ENCODE measurements at places on chromosomes 12 and 14.

DNA sequence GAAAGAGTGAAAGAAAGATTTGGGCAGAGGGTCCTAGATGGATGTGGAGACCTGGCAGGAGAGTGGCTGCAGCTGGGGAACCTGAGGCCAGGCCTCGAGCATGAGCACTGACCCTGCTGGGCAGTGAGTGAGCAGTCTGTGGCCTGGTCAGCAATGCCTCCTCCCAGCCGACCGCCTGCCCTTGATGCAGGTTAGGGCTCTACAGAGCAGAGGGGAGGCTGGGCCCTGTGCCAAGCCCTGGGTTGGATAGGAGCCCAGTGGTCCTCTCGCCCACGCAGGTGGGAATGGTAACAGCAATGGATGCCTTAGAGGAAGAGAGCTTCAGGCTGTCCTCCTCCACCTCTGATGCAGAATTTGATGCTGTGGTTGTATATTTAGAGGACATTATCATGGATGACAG, 59.8 kb downstream of the RAB35 start:
- no peak for DNase-seq

DNA sequence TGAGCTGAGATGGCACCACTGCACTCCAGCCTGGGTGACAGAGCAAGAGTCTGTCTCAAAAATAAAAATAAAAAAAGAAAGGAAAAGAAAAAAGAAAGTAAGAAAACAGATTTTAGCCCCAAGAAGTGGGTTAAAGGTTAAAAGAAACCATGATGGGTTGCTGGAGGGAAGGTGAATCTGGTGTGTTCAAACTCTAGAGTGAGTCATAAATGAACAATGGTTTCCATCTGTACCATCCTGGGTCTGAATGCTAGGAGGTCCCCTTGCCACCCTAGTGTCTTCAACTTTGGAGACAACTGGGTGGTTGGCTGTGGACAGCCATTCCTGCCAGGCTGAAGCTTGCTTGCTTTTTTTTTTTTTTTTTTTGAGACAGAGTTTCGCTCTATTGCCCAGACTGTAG, 1.6 kb upstream of the RPS26 start:
- no peak for DNase-seq

GRCh38 chr14:89336338-89336737, 80.7 kb downstream of the FOXN3 start:
- no peak for DNase-seq

DNA sequence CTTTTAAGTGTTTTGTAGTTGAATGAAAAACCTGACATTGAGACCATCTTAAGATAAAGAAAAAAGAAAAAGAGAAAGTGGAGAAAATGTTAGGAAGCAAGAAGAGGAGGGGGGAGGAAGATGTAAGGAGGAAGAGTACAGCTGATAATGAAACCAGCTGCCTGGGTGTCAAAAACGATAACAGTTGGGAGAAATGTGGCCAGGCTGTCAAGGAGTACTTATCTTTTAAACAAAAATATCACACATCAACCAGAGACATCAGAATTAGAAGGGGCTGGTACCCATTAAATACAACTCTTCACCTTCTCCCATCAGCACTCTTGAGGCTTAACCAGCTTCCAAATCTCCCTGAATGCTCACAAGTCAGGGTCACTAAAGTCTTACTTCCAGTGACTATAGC, 4.5 kb downstream of the SLC11A2 start:
- no peak for DNase-seq

DNA sequence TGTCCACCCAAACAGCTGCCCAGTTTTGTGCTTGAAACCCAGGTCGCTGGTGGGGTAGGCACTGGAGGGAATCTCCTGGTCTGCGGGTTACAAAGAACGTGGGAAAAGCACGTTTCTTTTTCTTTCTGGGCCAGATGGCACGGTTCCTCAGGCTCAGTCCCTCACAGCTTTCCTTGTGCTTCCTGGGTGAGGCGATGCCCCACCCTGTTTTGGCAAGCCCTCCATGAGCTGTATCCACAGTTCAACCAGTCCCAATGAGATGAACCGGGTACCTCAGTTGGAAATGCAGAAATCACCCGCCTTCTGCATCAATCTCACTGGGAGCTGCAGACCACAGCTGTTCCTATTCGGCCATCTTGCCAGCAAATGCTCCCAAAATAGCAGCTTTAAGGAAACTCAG, 51.4 kb upstream of the TMTC2 start:
- no peak for DNase-seq

DNA sequence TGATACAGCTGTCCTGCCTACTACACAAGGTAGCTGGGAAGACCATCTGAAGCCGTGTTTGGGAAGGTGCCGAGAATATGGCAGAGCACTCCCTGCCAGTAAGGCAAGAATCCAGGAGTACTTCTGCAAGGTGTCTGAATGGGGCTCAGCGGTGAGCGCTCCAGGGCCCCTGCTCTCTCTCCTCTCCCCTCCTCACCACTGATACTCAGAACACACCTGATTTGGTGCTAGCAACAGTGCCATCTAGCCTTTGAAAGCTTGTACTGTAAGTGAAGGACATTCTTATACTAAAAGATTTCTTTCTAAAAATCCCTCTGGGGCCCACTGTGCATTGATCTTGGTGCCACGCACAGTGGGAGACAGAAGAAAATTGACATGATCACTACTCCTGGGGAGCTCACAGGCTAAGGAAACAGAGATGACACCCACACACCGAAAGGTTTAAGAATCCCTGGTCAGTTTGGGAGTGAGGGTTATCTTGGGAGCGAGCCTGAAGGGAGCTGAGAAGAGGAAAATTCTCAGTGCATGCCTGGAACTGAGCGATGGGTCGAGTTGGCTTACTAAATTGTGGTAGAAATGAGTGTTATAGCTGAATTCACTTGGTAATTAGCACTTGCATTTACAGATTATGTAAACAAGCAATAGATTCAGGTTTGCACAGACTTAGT, 216.9 kb downstream of the NTF3 start:
- no peak for DNase-seq

DNA sequence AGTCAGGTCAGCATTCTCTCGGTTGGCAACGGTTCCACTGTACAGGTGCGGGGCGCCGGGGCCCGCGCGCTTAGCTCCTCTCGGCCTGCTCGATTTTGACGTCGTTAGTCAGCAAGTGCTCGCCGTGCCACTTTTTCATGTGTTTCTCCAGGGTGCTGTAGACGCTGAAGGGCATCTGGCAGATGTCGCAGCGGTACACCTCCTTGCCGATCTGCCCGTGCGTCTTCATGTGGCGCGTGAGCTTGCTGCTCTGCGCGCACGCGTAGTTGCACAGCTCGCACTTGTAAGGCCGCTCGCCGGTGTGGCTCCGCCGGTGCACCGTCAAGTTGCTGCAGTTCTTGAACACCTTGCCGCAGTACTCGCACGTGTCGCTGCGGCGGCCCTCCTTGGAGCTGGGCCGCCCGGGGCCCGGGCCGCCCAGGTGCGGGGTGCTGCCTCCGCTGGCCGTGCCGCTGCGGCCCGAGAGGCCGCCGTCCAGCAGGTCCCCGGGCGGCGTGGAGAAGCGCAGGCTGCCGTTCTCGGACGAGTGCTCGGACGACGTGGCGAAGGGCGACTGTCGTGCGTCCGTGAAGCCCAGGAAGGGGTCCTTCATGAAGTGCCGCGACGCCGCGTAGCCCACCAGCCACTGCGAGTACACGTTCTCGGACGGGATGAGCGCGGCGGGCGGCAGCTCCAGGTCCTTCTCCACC, 97.8 kb downstream of the BCL11B start:
- no peak for DNase-seq

DNA sequence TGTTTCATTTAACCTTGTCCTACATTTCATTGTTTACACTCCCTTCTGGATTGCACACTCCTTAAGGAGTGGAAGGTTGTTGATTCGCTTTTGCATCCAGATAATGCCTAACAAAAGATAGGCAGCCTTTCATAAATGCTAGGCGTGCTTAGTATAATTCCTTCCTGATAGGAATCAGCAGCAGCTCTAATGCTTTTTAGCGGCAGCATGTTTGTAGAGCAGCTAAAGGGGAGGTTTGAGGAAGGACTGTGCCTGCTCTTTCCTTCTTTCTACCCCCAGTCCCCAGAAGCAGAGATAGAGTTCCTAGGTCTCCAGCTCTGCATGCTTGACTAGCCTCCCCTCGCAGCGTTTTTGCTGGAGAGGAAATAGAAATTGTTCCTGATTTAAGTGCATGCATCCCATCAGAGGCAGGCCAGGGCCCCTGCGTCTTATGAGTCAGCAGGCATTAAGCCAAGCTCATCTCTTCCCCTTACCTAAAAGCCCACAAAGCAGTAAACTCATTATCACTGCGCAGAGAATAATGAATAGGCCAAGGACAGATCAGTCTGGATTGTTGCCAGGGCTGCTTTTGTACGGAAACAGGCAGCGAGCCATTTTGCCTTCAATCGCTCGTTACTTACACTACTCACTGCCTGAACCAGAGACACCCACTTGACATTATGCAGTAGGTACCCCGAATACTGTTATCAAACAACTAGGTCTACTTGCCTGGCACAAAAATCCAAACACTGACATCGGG, 14.0 kb upstream of the TBPL2 start:
- DNase-seq = no peak

DNA sequence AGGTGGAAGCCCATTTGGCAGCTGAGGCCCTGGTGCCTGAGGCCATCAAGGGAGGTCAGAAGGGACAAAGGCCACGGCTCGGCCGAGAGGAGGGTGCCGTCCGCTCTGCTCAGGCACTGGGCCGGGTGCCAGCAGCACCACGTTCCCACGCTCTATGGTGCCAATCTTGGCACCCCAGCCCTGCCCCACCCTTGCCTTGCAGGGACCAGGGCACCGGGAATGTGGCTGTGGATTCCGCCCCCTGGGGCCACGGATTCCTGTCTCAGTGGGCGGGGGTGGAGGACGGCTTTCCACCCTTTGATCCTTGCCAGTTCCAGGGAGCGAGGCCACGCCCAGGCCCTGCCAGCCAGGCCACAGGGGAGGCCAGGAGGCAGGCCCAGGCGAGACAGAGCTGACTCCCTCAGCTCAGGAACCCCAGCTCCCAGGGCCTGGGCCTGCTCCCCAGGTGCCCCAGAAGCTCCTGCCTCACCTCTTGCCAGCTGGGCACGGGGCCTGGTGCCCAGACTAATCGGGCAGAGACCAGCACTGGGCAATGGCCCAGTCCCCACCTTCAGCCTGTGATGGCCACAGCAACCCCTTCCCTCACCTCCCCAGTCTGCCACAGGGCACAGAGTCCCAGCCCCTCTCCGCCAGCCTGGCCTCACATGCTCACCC, 26.4 kb upstream of the GPR132 start:
- no peak for DNase-seq

- DNase-seq = no peak
Observed at GRCh38 chr12:104454997-104455396, 1.8 kb upstream of the CHST11 start.

GRCh38 chr12:125070661-125071390, 5.6 kb downstream of the AACS start:
- no peak for DNase-seq

DNA sequence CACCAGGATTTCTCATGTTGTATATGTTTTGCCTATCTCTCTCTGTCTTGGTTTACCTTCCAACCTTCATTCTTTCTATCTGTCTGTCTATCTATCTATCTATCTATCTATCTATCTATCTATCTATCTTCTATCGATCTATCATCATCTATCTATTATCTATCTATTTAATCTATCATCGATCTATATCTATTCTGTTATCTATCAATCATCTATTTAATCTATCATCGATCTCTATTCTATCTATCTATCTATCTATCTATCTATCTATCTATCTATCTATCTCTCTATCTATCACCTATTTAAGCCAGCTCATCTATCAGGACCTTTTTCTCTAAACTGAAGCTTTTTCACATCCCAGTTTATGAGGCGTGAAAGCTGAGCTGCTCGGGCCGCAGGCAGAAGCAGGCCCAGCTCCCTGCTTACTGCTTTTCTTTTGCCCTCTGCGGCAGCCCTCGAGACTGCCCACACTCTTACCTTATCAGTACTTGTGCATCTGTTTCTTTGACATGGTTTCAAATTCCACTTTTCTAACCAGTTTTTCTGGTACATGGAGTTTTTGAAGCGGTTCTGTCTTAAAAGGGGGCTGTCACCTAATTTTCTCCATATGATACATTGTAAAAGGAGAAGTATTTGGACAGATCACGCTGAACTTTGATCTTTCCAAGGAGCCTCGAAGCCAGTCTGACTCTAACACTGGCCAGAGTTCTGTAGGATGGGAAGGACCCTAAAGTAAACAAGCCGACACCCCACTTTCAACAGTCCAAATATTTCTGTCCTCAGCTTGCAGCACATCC, 44.4 kb upstream of the GSG1 start:
- DNase-seq = no peak

GRCh38 chr14:103872481-103873113, 25.2 kb upstream of the PPP1R13B start:
- DNase-seq = no peak

DNA sequence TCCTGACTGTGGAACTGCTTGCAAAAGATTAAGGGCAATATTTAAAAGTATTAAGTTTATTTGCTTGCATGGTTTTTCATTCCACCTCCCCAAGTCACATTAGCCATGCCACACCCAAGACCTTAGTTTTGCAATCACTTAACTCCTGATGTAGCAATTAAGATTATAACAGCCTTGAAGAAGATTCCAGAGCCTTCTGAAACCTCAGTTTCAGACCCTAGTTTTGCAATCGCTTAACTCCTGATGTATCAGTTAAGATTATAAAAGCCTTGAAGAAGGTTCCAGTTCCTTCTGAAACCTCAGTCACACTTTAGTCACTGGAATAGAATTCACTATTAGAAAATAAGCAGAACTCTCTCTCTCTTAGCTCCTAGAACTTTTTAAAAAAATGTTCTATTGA, 42.7 kb upstream of the DCN start:
- DNase-seq = no peak

DNA sequence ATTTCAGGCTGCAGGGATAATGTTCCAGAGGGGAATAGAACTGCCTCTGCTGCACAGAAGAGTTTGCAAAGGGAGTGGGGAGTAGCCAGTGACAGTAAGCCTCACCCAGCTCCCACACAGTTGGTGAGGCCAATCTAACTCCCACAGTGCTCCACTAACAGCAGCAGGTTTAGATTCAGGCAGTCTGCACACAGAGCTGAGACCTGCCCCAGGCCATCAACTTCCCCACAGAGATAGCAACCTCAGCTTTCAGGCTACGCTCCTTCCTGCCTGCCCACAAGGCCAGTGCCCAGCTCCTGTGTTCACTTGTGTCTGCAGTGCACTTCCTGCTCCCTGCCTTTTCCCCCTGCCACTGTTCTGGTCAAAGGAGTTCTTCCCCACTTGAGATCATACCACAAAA, 107.5 kb downstream of the TBC1D30 start:
- DNase-seq = no peak

- DNase-seq = peak; percentile 27
Observed at GRCh38 chr12:96445691-96446583, 43.4 kb upstream of the CFAP54 start.

GRCh38 chr12:79347866-79348265, 342.9 kb downstream of the PAWR start:
- DNase-seq = no peak

DNA sequence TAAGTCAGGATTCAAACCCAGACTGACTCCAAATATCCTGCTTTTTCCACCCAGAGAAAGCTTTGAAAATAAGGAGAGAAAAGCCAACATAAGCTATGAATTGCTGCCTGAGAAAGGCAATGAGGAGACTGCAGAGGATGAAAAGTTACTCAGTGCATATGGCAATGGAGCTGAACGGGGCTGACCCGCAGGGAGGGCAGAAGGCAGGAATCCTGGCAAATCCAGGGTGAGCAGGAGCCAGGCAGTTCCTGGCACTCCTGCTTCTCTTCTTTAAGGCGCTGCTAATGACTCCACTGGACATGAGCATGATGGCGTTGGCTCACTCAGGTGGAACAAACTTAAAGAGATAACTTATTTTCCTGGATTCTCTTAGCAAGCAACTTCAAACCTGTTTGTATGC, 95.2 kb upstream of the TMCC3 start:
- DNase-seq = no peak

Data from stimulated activated CD4-positive, alpha-beta T cell treated with anti-CD3 and anti-CD28 coated beads, Interleukin-15, amount 100 ng/mL, for 1 hour (primary cell).